ENCODE measurements at places on chromosomes 11 and 22.

DNA sequence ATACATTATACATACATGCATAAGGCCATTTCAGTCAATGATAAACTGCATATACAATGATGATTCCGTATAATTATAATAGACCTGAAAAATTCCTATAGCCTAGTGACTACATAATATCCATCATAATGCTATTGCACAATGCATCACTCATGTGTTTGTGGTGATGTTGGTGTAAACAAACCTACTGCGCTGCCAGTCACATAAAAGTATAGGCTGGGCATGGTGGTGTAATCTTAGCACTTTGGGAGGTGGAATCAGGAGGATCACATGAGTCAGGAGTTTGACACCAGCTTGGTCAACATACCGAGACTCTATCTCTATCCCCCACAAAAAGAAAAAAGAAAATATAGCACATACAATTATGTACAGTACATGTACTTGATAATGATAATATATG is 163.7 kb upstream of the DDI1 start:
- no peak for DNase-seq

DNA sequence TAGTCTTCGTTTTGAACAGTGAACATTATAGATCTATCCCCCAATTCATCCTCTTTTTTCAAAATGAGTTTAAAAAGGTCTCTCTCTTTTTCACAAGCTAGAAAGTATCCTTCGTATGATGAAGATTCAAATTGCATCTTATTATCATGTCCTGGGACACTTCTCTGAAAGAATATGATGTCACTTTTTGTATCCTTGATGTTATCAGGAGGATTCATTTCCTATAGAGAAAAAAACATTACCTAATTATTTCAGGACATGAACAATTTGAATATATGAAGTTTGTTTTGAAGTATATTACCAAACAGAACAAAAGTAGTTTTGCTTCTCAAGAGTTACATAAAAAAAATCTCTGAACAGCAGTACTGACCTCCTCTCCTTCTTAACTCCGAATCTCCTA is 20.3 kb downstream of the IL18 start:
- no peak for DNase-seq

DNA sequence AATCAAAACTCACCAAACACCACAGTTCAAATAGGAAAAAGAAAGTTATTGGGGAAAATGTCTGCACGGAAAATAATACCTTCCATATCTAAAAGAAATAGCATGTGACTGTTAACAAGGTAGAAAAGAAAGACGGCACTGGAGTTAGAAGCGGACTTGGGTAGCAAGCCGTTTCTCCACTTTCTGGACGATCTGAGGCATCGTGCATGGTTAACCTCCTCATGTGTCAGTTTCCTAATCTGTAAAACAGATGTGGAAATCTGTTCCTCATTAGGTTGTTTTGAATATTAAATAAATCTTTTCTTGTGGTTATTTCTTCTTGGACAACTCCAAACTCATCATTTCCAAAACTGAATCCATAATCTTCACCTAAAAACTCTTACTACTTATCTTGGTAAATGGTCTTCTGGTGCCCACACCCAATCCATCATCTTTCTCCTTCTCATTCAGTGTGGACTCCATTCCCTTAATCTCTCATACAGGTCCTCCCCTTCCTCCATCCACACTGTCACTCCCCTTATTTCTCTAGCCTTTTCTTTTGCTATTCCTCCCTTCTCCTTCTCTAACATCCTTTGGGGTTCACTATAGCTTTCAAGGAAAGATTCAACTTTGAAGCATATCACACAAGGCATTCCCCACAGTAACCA is 53.5 kb downstream of the VSIG10L2 start:
- no peak for DNase-seq

- DNase-seq = no peak
Observed at GRCh38 chr11:132886335-132886734, 646.0 kb downstream of the OPCML start.

GRCh38 chr11:17208257-17208999 is 642 bp upstream of the PIK3C2A start:
- DNase-seq = no peak

GRCh38 chr11:20020198-20020597 is 140.1 kb downstream of the DBX1 start:
- no peak for DNase-seq

GRCh38 chr11:64900263-64900678 is 16.7 kb downstream of the ATG2A start:
- no peak for DNase-seq

DNA sequence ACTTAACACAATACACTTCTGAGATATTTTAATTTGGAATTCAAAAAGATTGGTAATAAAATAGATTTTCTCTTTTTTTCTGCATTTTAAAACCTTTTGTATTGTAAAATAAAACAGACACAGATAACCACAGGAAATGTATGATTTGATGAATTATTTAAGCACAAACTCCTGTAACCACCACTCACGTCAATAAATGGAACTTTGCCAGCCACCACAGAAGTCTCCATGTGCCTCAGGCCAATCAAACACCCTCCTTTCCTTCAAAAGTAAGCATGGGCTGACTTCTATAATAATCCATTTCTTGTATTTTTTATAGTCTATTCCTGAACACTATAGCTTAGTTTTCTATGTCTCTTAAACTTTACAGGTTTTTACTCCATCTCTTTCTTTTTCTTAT is 721.7 kb downstream of the DLG2 start:
- DNase-seq = no peak

- no peak for DNase-seq
Observed at GRCh38 chr11:61532134-61533038, 23.8 kb downstream of the LRRC10B start.

DNA sequence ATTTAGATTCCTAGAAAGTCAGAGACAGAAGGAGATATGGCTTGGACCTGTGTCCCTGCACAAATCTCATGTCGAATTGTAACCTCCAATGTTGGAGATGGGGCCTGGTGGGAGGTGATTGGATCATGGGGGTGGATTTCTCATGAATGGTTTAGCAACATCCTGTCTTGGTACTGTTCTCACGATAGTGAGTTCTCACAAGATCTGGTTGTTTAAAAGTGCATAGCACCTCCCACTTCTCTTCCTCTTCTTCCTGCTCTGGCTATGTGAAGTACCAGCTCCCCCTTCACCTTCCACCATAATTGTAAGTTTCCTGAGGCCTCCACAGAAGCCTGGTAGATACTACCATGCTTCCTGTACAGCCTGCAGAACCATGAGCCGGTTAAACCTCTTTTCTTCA is 27.6 kb upstream of the PAMR1 start:
- DNase-seq = no peak

GRCh38 chr11:1542267-1542666 is 29.8 kb downstream of the DUSP8 start:
- no peak for DNase-seq

- DNase-seq = no peak
Observed at GRCh38 chr11:47276923-47277322, 7.0 kb downstream of the MADD start.

DNA sequence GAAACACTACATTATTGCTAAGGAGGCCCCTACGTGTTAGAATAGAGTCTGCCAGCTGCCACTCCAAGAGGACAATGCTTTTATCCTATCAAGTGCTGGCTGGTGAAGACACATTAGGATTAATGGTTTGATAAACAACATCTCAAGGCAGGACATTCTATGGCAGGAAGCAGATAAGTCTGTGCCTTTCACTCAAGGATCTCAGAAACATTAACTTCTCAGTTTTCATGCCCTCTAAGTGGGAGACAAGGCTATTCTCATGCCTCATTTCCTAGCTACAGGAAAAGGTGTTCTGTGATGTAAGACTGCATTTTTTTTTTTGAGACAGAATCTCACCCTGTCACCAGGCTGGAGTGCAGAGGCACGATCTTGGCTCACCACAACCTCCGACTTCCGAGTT is 23.5 kb upstream of the TIMP3 start:
- DNase-seq = no peak

DNA sequence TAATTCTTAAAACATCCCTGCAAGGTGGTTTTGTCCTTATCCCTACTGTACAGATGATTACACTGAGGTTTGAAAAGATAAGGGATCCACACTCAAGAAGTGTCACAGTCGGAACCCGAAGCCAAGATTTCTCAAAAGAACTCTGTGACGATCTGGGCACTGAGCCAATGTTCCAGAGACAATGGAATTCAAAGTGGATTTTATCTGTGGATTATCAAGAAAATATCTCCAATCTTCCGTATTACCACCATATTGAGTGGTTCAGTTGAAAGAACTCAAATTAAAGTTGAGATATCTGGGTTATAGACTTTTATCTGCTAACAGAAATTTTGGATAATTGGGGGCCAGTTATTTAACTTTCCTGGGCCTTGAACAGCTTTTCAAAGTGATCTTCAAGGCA is 100.0 kb upstream of the GRAMD1B start:
- DNase-seq = no peak

- no peak for DNase-seq
Observed at GRCh38 chr11:32395127-32395526, 40.2 kb downstream of the WT1 start.

GRCh38 chr22:21020802-21021429 is 6.0 kb downstream of the P2RX6 start:
- DNase-seq = no peak
